ENCODE measurements at places on chromosomes 7 and 10.

DNA sequence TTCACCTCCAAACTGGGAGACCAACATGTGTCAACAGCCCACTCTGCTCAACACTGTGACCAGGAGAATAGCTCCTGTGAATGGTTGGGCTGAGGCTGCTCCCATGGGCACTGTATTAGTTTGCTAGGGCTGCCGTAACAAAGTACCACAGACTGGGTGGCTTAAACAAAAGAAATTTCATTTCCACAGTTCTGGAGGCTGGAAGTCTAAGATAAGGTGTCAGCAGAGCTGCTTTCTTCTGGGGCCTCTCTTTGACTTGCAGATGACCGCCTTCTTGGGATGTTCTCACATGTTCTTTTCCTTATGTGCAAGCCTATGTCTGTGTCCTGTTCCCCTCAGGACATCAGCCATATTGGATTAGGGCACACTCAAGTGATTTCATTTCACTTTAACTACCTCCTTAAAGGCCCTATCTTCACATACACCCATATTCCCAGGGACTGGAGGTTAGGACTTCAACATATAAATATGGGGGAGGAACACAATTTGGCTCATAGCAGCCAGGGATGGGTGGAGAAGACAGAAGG is 90.3 kb downstream of the CPED1 start:
- DNase-seq, result no peak

DNA sequence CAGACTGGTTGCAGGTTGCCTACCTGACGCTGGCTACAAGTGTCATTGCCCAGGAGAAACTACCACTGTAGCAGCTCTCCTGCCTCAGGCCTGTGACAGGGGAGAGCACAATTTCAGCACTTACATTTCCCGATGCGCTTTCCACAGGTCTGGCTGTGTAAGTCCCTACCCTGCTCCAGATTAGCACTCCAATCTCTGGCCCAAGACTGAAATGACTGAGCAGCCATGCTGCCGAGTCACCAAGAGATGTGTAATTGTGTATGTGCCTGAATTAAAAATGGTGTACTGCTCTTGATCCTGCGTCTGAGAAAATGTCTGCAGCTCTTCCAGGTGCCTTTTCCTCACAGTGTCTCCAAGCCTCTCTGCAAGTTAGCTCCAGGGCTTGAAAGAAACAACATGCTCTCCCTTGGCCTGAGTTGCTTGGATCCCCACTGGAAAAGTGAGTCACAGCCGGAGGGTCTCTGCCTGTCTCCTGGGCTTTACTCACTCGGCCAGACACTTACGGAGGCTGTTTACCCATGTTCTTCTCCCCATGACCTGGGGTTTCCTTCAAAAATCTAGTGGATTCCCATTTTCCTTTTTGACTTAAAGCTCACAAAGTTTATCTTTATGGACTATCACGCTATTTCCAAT is 1001.7 kb upstream of the KCND2 start:
- DNase-seq, result no peak

- DNase-seq, result peak; percentile 49
Observed at GRCh38 chr7:143008007-143008901, 18.7 kb downstream of the OR9A2 start.

GRCh38 chr10:64846700-64847099 is 1325.5 kb downstream of the REEP3 start:
- DNase-seq, result no peak

DNA sequence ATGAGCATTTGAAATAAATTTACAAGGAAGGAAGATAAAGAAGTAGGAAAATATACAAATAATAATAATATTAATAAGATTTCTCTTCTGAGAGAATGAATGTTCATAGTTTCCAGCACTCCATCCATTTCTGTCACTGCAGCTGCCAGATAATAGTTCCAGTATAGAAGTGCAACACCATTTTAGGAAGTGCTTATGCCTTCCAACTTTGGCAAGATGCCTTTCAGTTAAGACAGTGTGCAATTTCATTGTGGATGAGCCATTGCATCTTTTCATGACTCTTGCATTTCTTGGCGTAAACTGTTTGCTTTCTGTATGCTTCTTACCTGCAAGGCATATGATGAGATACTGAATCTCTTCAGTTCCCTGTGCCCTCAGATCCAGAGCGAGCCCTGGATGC is 185.0 kb downstream of the PDE1C start:
- DNase-seq, result no peak

- DNase-seq, result peak; percentile 82
Observed at GRCh38 chr10:72455889-72456595, 101.3 kb upstream of the DNAJB12 start.
